ENCODE measurements at places on chromosomes 5 and 9. TPM values are rescaled to one million over a fixed set of nuclear protein-coding genes. Genes with fewer than 3 reads are reported as not detected.

EPB41L4A gene
- total RNA-seq, result 3.6 TPM

DND1 gene
- total RNA-seq, result not detected

GRIA1 gene
- total RNA-seq, result not detected

CCL27 gene
- total RNA-seq, result not detected

GPX3 gene
- 147 TPM for total RNA-seq

RBM27 gene
- total RNA-seq, result 19.8 TPM
